ENCODE measurements at places on chromosomes 4 and X.

- no peak for DNase-seq
These were observed 70.2 kb downstream of the CXXC4 start for GRCh38 chr4:104424475-104424941.

- DNase-seq = no peak
These were observed 51.8 kb downstream of the TMPRSS11E start for GRCh38 chr4:68499021-68499420.

DNA sequence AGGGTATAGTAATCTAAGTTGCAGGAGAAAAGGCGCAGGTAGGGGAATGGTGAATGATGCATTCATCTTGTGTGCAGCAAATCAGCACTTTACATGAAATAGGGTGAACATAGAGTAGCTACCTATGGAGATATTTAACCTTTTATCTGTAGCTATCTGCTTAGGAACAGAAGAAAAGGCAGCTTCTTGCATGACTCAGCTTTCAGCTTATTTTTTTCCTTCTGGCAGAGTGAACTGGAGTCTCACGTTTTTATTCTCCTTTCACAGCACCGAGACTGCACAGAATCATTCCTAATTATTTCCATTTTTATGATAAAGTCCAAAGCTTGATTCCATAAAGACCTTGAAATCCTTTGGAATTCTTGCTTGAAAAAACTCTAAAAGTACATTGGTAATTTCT lies 4.8 kb upstream of the SCOC start:
- no peak for DNase-seq

- no peak for DNase-seq
These were observed 15.1 kb upstream of the TAB3 start for GRCh38 chrX:30904186-30904585.

- no peak for DNase-seq
These were observed 133.6 kb upstream of the RASGEF1B start for GRCh38 chr4:81605271-81605670.

DNA sequence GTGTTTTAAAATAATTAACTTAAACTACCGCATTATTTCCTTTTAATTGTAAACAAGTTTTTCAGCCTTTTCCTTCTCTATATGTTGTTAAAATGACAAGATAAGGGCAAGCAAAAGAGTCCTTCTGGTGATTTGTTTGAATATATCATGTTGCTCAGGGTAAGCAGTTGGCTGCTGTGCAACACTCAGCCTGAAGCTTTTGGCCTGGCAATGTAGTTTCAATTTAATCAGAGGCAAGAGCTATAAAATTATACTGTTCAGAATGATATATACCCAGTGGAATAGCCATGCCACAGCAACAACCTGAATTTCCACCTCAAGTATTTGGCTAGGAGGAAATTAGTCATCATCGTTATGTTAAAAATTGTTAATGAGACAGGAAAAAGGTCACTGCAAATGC lies 53.4 kb downstream of the GRXCR1 start:
- DNase-seq = no peak

GRCh38 chrX:134562002-134562401 lies 96.3 kb downstream of the PLAC1 start:
- DNase-seq = no peak

- DNase-seq = no peak
These were observed 21.8 kb downstream of the CRLF2 start for GRCh38 chrX:1190596-1191145.

DNA sequence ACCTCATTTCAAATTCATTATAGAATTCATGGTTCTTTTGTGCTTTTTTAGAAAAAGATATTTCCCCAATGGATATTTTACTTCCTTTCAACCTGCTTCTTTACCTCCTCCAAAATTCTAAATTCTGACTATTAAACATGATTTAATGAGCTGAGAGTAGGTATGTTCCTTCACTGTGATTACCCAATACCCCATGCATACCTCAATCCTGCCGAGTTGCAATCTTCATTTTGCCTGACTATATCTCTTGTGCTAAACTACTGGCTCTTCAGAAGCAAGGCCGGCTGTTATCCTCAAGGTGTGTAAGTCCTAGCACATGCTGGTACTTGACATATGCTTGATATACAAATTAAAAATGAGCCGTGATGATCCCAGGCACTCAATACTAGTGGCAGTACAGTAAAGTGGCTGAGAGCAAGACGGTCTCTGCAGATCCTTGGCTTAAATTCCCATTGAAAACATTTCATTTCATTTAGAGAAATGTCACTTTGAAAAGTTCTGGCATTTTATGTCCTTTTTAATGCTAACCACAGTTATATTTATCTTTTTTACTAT lies 320.4 kb downstream of the KCNIP4 start:
- no peak for DNase-seq

GRCh38 chrX:40936827-40937226 lies 148.4 kb upstream of the USP9X start:
- DNase-seq = no peak

GRCh38 chr4:8108991-8109390 lies 49.6 kb downstream of the ABLIM2 start:
- DNase-seq = no peak

- no peak for DNase-seq
These were observed 30.5 kb upstream of the FAM120C start for GRCh38 chrX:54213603-54214002.

DNA sequence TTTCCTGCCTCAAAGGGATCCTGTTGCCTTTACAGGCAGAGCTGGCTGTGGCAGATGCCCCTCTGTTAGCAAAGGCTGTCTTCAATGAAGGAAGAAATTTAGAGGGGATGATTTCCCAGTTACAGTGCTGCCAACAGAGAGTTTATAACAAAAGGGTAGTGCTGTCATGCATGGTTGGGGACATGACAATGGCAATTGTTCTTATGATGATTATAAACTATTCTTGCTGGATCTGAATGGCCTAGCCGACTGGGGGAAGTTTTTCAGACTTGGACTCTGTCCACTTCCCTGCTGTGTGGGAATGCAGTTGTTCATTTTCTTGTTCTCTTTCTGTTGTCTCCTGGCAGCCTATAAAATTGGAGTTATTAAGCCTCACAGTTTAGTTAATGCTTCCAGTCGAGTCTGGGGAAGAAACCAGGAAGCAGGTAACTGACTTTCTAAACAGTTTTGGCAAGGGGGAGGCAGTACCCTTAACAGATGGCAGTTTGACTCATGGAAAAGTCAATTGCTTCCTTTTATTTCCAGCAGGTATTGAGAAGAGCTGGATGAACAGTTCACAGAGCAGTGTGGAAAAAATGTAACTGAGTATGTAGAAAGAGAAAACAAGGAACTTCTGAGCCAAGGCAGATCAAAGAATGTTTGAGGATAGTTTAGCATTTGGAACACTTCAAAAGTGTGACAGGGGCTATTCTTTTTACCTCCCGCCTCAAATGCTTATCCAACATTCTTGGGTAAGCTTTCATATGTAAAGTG lies 582.6 kb downstream of the RAPGEF2 start:
- DNase-seq = peak; percentile 6

GRCh38 chr4:138222046-138222445 lies 20.1 kb downstream of the SLC7A11 start:
- DNase-seq = peak; percentile 96

- no peak for DNase-seq
These were observed 30.6 kb downstream of the SHOX start for GRCh38 chrX:661154-661553.

GRCh38 chr4:153067376-153067775 lies 131.3 kb downstream of the FHDC1 start:
- peak; percentile 51 for DNase-seq

DNA sequence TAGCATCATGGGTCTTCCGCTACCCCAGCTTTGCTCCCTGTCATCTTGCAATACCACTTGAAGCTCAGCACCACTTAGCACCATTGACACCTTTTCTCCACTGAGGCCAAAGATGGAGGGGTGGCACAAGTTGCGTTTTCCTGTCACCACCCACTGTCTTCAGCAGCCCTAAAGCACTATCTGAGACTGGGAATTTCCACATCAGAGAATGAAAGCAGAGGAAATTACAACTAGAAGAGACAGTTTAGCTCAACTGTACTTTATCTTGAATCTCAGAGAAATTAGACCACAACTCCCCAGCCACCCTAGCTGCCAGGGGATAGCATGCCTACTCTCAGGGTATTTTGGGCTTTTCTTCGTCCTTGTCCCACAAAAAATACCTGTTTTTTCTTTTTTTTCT lies 111.0 kb downstream of the DDIT4L start:
- DNase-seq = no peak

GRCh38 chr4:111666826-111667360 lies 478.4 kb upstream of the FAM241A start:
- DNase-seq = peak; percentile 1

- no peak for DNase-seq
These were observed 22.9 kb downstream of the TNIP2 start for GRCh38 chr4:2733001-2733843.

GRCh38 chr4:29653221-29653620 lies 1066.9 kb upstream of the PCDH7 start:
- DNase-seq = no peak

DNA sequence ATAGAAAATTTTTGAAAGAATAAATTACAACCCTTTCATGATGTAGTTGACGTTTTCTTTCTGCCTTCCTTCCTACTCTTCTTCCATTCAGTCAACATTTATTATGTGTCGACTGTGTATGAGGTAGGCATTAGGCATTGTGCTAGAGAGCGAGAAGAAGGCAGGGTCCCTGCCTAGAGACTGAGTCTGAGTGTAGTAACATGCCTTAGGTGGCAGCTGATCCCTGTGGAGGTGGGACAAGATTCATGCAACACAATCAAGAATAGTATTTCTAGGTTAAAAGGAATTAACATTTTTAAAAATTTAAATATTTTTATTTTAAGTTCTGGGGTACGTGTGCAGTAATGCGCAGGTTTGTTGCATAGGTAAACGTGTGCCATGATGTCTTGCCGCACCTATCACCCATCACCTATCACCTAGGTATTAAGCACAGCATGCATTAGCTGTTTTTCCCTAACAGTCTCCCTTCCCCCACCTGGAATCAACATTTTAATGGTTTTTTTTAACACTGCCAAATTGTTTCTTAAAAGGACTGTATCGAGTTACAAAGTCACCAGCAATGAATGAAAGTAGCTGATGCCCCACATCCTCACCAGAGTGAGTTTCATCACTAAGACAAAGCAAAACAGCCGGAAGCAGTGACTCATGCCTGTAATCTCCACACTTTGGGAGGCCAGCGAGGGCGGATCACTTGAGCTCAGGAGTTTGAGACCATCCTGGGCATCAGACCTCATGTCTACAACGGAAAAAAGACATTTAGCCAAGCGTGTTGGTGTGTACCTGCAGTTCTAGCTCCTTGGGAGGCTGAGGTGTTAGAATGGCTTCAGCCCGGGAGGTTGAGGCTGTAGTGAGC lies 84.0 kb downstream of the WWC2 start:
- peak; percentile 88 for DNase-seq

DNA sequence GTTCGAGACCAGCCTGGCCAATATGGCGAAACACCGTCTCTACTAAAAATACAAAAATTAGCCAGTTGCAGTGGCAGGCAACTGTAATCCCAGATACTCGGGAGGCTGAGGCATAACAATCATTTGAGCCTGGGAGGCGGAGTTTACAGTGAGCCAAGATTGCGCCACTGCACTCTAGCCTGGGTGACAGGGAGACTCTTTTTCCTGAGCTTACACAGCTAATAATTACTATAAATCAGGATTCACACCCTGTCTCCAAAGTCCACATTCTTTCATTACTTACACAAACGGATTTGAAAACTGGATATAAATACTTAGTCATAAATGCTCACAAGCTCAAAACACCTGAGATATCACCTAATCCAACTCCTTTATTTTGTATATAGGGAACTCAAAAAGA lies 151.6 kb downstream of the LRBA start:
- DNase-seq = no peak

DNA sequence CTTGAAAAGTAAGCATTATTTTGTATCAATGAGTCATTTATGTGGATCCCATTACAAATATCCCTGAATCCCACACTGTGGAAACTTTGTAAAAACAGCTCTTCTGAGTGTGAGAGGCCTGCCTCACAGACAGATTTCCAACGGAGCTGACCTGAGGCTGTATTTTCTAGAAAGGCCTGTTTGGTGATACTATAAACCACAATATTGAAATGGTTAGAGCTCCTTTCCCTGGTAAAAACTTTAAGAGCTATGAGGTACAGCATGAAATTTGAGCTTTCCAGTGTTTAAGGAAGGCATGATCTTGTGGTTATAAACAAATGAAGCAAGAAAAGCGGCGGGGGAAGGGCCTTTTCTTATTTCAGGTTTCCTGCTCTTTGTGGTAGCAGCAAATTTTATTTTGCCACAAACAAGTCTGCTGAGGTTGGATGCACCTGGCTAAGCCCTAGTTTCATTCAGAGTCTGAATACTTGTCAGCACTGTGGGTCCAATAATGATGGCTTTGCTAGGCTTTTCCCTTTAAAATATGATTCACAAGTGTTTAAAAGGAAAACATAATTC lies 86.8 kb upstream of the ETNPPL start:
- DNase-seq = peak; percentile 76

DNA sequence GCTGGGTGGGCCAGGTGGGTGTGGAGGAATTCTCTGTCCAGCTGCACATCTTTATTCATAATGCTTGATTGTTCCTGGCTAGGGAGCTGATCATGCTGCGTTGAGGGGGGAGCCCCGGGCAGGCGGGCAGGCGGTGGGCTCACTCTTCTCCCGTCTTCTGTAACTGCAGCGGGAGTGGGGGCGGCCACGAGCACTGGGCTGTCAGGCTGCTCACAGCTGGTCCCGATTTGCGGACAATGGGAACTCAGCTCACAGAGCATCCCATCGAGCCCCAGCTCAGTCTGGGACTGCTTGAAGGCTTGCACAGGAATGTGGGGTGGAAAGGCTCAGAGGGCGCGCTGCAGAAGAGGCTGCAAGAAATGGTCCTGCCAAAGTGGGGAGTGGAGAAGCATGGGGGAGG lies 63.8 kb downstream of the EFNB1 start:
- DNase-seq = no peak

DNA sequence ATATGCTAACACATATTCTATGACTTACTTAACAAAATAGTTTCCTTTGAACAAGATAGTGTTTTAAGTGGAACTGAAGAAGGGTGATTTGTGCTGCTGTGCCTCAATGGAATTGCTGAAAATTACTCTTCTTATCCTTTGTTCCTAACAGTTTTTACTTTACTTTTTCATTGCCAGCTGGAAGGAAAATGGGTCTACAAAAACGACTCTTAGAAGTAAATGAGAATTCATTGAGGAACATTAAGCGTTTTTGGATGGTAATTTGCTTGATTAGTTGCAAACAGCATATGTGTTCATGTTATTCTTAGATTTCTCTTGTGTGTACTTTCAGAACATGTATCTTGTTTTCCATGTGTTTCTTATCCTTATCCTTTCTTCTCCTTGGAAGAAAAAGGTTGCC lies 170.4 kb upstream of the VEGFC start:
- no peak for DNase-seq

- DNase-seq = no peak
These were observed 2.8 kb upstream of the SMIM14 start for GRCh38 chr4:39641451-39641850.

DNA sequence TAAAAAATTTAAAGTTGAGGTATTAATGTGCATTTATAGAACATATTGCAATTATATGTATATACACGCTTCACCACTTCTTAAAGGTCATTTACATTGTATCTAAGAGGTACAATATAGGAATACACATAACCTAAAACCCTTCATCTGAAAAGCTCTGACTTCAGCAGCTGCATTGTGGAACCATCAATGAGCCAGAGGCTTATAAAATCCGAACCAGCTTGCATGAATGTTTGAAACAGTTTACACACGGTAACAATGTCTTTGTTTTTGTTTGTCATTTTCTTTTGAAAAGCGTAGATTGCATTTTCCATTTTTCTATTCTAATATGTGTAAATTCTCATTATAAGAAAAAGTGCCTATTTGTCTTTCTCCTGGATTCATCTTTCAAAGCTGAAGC lies 221.6 kb downstream of the DCLK2 start:
- DNase-seq = no peak

Data from fibroblast of skin of scalp (primary cell).